Umbilical cord (tissue), 2 donors: ENCODE measurements at places on chromosomes 7 and 10.

DNA sequence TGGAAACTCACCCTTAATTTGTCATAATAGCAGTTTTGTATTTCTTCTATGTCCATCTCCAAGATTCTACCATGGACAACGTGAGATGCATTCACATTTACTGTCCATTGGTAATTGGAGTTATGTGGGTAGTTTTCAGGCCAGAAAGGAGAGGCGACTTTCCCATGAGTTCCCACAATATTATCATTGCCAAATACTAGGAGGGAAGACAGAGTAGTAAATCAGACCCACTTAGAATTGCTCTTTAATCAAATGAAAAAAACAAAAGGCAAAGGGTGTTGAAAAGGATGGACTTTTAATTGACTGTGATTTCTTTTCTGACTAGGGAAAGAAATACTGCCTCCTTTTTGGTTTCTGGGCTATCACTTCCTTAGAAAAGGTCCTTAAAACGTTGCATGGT lies 121.7 kb upstream of the RSU1 start:
- no peak for DNase-seq

DNA sequence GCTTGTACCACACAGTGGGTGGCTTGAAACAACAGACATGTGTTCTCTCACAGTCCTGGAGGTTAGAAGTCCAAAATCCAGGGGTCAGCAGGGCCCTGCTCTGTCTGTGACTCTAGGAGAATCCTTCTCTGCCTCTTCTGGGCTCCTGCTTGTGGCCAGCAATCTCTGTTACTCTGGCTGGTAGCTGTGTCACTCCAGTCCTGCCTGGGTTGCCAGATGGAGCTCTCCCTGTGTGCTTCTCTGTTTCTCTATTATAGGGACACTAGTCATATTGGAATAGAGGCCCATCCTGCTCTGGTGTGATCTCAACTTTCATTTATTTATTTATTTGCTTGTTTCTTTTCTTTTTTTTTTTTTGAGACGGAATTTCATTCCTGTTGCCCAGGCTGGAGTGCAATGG lies 276.6 kb upstream of the GALNT17 start:
- no peak for DNase-seq

- DNase-seq: no peak
Observed at GRCh38 chr10:87531908-87532622, 27.4 kb downstream of the MINPP1 start.

DNA sequence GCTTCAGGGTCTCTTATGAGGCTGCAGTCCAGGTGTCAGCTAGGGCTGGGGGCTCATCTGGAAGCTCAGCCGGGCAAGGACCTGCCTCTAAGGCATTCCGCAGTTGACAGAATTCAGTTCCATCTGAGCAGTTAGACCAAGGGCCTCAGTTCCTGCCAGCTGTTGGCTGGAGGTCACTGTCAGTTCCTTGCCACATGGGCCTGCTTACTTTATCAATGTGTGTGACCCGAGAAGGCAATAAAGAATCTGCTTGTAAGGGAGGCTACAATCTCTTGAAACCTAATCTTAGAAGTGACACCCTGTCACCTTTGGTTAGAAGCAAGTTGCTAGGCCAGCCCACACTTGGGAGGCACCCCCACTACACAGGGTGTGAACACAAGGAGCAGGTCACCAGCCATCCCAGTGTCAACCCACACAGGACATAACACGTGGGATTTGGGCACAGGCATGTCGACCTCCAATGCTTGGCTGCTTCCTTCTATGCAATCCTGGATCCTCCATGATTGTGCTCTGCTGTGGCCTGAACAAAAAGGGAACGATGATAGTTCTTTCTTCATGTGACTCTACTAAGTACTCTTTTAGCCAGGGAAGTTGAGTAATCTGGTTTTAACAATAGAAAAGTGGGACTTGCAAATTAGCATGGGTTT lies 41.8 kb downstream of the MTURN start:
- no peak for DNase-seq

DNA sequence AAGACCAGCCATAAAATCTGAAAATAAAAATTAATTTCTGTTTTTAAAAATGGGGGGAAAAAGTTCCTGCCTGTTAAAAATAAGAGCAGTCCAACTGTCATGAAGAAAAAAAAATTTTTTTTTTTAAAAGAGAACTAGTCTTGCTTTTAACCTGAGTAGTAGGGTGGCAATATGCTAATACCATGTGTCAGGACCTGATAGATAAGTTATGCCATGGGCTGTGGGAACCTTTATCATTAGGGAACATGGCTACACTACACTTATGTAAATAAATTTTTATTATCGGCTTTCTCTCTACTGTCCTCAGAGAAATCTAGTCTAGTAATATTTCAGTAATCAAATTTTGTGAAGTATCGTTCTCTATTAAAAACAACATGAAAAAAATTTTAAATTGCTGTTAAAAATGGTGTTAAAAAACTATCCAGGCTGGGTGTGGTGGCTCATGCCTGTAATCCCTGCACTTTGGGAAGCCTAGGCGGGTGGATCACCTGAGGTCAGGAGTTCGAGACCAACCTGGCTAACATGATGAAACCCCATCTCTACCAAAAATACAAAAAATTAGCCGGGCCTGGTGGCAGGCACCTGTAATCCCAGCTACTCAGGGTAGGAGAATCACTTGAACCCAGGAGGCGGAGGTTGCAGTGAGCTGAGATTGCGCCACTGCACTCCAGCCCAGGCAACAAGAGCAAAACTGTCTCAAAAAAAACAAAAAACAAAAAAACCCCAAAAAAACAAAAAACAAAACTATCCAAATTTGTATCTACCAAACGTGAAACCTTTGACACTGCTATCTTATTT lies 20.7 kb downstream of the NT5C3A start:
- no peak for DNase-seq

DNA sequence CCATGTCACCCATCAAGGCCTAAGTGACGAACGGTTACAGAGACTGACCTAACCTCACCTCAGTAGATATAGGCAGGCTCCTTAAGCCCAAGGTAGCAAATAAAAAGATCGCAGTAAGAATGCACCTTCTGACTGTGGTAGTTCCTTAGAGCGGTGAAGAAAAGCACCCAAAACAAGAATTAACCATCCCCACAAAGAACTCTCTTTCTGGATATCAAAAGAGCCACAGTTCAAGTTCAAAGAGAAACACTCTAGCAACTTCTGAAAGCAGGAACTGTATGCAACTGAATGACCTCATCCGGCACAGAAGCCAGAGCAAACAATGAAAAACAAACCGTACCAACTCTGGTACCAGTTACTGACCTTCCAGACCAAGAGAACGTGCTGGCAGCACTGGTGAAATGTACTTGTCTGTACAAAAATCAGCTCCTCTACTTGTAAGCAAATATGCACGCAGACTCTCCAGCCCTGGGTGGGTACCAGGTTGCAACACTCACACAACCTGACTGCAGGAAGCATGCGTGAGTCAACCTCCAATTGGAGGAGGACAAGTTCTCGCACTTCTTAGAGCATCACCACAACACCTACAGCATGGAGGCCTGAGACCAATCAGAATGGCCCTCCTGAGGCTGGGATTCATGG lies 202.7 kb downstream of the FAM107B start:
- DNase-seq: no peak

DNA sequence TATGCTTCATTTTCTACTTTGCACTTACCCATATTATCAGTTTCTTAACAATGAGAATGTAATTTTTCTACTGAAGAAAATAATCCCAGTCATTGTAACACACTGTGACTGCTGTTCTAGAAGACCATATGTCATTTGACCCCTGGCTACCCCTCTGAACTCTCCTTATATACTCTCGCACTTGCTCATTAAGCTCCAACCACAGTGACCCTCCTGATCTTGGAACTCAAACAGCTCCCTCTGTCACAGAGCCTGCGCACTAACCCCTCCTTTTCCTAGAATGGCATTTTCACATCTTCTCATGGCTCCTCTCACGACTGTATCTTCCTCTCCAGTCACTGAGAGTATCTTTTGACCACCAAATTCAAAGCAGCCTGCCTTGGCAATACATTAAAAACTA lies 169.7 kb downstream of the CACNA2D1 start:
- no peak for DNase-seq

- DNase-seq: no peak
Observed at GRCh38 chr7:135713836-135714470, 14.0 kb downstream of the SLC13A4 start.
